ENCODE measurements at places on chromosomes 13 and 19. TPM values are rescaled to one million over a fixed set of nuclear protein-coding genes. Genes with fewer than 3 reads are reported as not detected.

Gene IGSF23
- total RNA-seq: not detected

Gene ZNF415
- 13.7 TPM for total RNA-seq

Gene PRR36
- total RNA-seq: not detected

Gene SLC1A6
- total RNA-seq: not detected

Gene CEACAM7
- total RNA-seq: not detected

Gene ATP4B
- not detected for total RNA-seq

Gene NXNL1
- total RNA-seq: not detected

Gene RB1
- 16.5 TPM for total RNA-seq

Gene FPR3
- under 0.01 TPM for total RNA-seq

Gene IGFL3
- total RNA-seq: not detected

Gene EMP3
- 130 TPM for total RNA-seq

Gene DIRAS1
- total RNA-seq: 2.7 TPM

Gene MLNR
- not detected for total RNA-seq

Gene LRRC4B
- total RNA-seq: 0.14 TPM

Gene LRG1
- total RNA-seq: not detected

Gene IGFL4
- not detected for total RNA-seq

Gene FCAR
- total RNA-seq: not detected

Gene FREM2
- total RNA-seq: under 0.01 TPM

Gene PSG11
- total RNA-seq: not detected

Gene ZIC5
- total RNA-seq: not detected

Gene RASGRP4
- total RNA-seq: not detected

Gene ZNF208
- 0.85 TPM for total RNA-seq

Gene AXL
- 127 TPM for total RNA-seq

Gene C19orf67
- not detected for total RNA-seq

Gene ATP1A3
- total RNA-seq: under 0.01 TPM

Data from smooth muscle cell of bladder (primary cell).